ENCODE measurements at places on chromosomes 4 and X.

- no peak for DNase-seq
Observed at GRCh38 chr4:124974152-124974551, 261.6 kb upstream of the ANKRD50 start.

GRCh38 chr4:114562176-114562904, 36.3 kb upstream of the UGT8 start:
- DNase-seq: no peak

DNA sequence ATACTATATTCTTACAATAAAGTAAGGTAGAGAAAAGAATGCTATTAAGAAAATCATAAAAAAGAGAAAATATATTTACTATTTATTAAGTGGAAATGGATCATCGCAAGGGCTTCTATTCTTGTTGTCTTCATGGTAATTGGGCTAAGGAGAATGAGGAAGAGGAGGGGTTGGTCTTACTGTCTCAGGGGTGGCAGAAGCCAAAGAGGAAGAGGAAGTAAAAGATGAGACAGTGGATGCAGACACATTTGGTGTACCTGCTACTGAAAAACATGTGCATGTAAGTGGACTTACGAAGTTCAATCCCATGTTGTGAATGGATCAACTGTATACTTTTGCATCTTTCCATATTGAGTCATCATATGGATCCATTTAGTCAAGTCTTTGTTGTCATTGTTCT, 1502.1 kb upstream of the ADGRL3 start:
- no peak for DNase-seq

DNA sequence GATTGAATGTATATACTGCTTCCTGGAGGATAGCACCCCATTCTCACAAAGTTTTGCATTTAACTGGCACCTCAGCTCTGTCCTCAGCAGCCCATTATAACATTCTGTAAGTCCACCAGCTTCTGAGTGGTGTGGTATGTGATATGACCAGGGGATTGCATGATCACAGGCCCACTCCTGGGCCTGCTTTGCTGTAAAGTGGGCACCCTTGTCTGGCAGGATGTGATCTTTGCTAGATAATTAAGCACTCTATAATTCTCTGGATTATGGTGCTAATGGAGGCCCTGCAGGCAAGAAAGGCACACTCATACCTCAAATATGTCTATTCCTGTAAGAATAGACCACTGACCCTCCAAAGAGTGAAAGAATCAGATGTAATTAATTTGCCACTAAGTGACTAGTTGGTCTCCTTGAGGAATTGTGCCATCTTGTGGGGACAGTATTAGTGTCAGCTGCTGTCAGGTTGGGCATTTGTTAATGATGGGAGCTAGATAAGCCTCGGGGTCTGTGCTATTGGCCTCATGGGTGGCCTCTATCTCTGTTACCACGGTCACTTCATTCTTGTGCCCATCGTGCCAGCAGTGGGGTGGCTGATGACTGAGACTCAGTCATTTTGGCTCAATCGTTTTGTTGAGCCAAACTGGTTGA, 2.2 kb upstream of the CFI start:
- peak; percentile 67 for DNase-seq

DNA sequence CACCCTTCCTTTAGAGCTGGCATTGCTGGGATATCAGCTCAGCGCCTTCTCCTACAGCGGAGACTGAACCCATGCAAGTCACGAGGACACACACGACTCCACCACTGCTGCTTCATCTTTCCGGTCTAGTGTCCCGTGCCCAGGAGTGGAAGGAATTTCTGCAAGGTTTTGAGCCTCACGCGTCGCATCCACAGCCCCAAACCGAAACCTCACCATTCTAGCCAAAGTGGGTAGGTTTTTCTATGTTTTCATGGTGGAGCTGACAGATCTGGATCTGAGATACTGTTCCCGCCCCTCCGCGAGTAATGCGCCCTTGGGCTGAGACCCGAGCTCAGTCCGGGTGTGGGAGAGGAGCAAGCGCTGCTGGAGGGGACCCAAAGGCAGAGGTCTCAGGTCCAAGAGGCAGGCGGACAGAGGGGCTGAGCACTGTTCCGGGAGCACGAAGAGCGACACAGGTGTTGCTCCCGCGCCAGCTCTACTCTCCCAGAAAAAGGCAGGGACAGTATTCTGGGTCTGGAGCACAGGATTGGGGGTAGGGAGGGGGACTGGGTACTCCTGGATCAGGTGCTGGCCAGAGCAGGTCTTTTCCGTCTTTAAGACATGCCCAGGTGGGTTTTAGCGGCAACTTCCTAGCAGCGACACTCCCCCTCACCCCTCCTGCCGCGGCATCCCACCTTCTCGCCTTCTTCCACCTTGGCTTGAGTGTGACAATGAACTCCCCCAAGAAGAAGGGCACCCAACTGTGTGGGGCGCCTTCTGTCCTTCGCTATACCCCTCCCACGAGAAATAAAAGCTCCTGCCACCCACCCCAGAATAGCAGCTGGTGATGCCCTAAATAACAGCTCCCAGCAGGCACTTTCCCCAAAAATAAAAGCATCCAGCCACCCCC, 1.8 kb downstream of the EPHA5 start:
- DNase-seq: no peak

DNA sequence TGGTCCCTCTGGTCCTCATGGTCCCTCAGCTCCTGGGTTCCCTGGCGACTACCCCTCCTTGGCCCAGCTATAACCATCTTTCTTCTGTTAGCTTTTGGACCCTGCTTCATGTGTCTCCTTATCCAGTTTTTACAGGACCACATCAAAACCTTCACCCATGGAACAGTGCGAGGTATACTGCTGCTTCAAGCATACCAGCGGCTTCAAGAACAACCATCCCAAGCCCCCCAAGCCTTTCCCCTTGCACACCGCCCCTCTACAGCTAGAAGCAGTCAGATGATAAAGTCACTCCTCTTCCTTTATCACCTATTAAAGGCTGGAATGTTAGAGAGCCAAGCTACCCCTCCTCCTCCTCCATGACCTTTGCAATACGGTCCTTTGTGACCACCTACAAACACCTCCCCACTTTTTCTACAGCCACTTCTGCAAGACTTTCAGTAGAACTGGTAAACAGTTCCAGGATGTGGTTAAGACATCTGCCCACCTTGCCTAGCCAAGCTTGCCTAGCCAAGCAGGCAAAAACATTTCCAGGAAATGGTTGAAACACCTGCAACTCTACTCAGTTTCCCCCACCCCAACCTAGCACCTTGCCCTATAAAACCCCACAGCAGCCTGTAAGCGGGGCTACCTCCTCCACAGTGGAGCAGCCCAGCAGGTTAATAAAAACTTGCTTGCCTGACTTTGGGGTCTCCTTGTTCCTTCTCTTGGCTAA, 125.7 kb downstream of the ZC4H2 start:
- no peak for DNase-seq

GRCh38 chrX:85004255-85004654, 578 bp downstream of the APOOL start:
- DNase-seq: peak; percentile 57

DNA sequence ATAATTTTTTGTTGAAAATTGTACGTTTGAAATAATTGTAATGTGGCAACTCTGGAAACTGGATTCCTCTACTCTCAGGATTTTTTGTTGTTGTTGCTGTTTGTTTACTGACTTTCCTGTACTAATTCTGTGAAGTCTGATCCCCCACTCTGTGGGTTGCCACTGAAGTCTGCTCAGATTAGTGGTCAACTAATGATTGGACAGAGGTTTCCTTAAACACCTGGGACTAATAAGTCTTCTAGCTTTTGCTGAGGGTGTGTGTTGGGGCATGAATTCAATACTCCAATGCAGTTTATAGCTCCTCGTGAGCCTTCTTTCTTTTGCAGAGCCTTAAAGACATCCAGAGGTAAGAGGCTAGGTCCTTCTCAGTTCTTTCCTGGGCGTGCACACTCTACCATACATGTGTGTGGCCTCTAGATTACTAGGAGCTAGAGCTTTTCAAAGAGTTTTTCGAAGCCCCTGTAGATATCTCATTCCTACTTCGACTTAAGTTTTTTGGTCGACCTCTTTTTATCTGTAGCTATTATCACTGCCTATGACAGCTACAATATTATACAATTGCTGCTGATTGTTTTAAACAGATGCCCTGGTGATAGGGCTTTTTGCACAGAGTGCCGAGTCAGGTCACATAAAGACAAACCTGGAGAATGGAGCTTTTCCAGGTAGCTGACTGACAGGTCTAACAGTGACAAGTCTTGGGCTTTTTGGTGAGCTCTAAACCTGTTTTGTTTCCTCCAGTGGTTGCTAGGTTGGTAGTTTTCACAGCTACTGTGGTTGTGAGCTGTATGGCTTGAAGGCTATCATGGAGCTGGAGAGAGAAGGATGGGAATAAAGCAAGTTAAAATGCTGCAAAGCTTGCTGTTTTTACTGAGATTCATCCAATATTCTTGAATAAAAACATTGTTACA, 34.0 kb downstream of the BMP2K start:
- DNase-seq: peak; percentile 85

DNA sequence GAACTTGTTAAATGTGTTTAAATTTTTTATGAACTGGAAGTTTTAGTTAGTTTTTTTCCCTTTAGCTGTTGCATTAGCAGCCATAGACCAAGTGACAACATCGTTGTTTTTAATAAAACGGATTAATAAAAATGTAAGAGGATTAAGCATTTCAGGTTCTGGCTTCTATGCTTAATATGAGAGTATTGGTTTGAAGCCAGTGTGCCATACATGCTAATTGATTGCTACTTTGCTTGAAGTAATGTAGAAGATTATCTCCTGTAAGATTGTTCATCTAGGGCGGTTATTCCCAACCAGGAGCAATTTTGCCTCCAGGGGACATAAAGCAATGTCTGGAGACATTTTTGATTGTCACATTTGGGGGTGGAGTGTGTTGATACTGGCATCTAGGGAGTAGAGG, 54.3 kb downstream of the TLL1 start:
- DNase-seq: no peak

GRCh38 chr4:141571362-141571761, 65.0 kb upstream of the IL15 start:
- DNase-seq: no peak

DNA sequence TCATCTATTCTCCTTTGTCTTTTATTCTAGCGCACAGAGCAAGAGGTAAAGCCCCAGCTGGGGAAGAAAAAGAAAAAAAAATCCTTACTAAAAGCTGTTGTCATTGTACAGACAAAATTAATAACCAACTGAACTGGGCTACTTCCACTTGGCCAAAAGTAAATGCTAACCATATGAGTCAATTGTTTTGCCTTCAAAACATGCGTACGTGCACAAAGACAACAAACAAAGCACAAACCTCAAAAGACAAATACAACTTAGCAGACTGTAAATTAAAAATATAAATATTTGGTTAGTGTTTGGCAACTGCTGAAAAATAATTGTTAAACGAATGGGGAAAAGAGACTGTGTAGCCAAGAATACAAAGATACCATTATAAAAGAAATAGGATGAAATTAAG, 5.9 kb downstream of the EDA2R start:
- DNase-seq: no peak

- no peak for DNase-seq
Observed at GRCh38 chrX:46488712-46489111, 56.5 kb downstream of the ZNF674 start.

DNA sequence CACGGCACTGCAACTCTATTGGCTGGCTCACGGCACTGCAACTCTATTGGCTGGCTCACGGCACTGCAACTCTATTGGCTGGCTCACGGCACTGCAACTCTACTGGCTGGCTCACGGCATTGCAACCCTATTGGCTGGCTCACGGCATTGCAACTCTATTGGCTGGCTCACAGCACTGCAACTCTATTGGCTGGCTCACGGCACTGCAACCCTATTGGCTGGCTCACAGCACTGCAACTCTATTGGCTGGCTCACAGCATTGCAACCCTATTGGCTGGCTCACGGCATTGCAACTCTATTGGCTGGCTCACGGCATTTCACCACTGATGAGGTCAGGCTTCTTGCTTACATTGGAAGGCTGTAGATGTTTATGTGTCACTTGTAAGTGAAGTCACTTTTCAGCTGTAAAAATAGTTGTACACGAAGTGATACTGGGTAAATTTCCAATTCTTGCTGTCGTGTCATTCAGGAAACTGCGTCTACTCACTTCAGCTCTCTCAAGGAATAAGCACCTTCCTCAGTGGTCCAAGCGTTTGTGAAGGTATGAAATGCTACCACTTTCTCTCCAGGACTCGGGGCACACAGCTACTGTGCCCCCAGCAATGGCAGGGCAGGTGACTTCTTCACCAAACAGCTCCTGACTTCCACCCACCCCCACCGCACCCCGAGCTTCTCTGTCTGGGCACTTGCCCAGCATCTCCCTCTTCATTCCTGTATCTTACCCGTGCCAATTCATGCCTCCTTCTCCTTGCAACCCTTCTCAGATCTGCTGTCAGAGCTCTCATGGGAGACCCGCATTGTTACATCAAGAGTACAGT, 141.3 kb downstream of the AFAP1 start:
- peak; percentile 22 for DNase-seq

DNA sequence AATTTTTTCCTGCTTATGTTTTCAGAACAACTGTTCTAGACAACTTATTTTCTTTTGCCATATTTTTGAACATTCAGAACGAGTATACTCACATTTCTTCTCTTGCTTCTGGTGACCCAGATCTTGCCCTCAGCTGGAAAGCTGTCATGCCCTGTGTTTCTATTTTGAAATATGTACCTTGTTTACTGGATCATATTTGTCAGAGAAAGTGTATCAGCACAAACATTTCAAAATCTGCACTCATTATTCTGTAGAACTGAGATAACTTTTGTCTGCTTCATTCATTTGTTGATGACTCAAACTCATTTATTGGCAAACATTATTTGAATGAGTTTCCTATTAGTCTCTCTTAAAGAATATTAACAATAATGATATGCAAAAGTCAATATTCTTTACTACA, 46.2 kb upstream of the FAM9A start:
- DNase-seq: no peak

Data from erythroblast (primary cell).